Anterior cingulate cortex (tissue), 58 donors: ENCODE measurements at places on chromosomes 2 and 18.

- DNase-seq = no peak
These were observed 742.4 kb downstream of the DCDC2C start for GRCh38 chr2:4445821-4446220.

- no peak for DNase-seq
These were observed 77.0 kb upstream of the TACR1 start for GRCh38 chr2:75276093-75277029.

DNA sequence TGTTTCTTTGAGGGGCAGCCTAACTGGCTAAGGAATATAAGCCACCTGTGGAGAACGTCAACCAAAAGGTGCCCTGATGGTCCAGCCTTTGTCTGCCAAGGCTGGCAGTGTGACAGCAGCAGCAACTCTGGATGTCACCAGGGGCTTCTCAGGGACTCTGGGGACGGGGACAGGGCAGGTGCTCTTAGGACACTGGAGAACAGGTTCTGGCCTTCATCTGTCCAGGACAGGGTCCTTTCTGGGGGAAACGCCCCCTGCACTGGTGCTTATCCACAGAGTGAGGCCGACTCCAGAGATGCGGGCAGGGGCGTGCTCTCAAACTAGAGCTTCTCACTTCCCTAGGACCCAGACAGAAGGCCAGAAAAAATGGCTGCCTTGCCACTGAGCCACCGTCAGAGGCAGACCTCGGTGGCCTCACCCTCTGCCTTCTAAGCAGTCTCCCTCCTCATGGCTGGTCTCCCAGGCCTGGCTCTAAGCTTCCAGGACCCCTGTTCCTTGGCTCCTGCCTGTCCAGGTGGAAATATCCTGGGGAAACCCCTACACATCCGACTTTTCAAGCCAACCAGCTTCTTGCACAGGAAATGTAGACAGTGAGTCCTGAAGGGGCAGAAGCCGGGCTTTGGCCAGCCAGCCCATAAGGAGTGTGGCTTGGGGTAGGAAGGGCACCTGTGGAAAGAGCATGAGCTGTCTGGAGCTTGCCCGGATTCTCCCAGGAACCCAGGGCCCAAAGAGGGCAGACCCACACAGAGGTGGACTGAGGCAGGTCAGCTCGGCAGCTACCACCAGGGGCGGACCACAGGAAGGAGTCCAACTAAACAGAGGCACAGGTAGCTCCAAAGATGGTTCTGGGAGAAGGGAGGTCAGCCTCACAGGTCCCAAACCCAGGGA lies 11.3 kb upstream of the SFXN5 start:
- DNase-seq = no peak

- DNase-seq = no peak
These were observed 225.5 kb upstream of the RBMS1 start for GRCh38 chr2:160719116-160719515.

DNA sequence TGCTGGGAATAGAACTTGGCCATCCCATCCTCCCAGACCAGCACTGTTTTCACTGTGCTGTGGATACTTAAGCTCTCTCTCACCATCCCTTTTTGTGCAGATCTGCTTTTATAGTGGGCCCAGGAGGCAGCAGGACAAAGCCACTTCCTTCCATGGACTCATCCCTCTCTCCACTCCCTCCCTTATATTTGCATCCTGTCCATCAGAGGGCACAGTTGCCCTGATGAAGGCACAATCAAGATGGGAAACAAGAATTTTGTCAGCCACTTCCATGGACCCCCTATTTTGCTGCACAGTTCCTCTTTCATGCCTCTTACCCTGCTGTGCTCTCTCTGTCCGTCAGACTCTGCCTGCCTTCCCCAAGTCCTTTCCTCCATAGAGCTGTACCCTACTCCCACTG lies 338.7 kb downstream of the HRH4 start:
- DNase-seq = no peak

DNA sequence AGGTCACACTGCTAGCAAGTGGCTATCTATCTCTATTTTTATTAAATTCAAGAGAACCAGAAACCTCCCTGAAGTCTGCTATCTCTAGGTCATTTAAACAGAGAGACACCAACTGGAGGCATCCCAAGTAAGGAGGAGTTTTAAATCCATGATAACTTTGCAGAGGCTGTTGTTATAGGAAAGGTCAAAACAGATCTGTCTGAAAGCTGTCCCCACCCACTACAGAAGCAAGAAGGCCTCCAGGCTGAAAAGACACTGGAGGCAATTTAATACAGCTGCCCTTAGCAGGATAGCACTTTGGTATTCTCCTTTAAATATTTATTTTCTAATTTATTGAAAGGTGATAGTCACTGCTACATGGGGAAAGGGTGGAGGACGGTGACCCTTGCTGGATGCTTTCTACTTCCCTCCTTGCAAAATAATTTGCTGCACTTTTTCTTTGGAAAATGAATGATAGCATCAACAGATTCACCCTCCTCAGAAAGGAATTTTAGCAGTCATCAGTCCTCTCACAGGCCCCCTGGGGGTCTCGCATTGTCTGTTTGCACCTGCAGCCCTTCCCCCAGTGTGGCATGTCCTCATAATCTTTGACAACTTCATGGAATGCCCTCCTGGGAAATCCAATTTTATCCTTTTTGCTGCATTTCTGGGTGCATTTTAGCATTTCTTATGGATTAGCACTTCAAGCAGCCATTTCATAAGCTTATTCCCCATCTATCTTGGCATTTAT lies 429.5 kb upstream of the TNP1 start:
- no peak for DNase-seq

GRCh38 chr2:137929519-137929916 lies 34.8 kb upstream of the HNMT start:
- DNase-seq = no peak

DNA sequence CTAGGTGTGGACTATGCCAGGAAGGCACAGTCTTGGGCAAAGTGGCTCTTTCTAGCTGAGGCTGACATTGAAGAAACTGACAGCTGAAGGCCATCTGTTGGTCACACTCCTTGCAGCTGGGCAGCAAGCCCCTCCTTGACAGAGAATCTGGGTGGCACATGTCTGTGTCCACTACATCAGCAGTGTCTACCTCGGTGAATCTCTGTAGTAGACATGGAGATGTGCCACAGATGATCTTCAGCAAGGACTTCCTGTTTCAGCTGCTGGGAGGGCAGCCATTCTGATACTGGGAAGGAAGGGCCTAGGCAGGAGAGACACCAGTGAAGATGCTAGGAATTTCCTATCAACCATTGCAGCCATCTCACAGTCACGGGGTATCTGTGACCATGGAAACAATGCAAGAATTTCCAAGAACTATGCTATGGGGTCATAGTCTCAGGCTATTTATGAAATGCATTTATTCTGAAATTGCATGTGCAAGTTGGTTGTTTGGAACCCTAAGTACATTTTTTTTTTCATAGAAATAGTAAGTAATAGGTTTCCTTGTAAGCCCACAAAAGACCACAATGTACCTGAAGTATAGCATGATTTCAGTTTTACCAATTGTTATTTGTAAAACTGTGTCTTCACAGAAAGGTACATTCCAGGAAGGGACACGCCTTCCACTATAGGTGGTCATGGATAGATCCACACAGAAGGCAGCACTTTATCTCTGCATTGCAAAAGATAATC lies 63.8 kb upstream of the DARS1 start:
- no peak for DNase-seq

GRCh38 chr18:2916184-2916583 lies 69.4 kb downstream of the EMILIN2 start:
- no peak for DNase-seq

- DNase-seq = no peak
These were observed 9.3 kb downstream of the MEX3C start for GRCh38 chr18:51188024-51188701.

DNA sequence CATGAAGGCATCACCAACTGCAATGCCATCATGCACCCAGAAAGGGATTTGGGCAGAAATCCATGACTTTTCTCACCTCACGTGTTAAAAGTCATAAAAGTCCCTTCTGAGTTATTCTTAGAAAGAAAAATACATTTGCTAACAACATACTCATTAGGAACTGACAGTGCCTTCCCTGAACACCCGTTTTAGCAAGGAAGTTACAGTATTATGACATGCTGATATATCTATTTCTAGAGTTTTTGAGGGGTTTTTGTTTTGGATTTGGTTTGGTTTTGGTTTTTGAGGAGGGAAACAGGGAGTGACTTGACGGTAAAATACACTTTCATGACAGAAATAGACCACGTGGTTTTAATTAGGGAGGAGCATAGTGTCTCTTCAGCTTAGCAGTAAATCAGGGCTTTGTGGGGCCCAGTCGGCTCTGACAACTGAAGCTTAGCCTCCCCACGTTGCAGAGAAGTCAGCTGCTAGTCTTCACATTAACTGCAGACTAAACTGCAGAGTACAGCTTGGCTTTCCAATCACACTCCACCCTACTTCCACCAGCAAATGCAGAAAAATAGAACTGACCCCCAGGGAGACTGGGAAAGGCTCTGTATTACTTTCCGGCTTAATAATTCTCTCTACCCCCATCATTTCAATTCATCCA lies 141.4 kb downstream of the FAM124B start:
- DNase-seq = no peak

GRCh38 chr2:178479275-178479616 lies 846 bp upstream of the FKBP7 start:
- DNase-seq = no peak
